ENCODE measurements at places on chromosomes 11 and 22. TPM values are rescaled to one million over a fixed set of nuclear protein-coding genes. Genes with fewer than 3 reads are reported as not detected.

GRCh38 chr22:36197065-36197440 is 4.6 kb downstream of the APOL4 start:
- DNase-seq = no peak

DNA sequence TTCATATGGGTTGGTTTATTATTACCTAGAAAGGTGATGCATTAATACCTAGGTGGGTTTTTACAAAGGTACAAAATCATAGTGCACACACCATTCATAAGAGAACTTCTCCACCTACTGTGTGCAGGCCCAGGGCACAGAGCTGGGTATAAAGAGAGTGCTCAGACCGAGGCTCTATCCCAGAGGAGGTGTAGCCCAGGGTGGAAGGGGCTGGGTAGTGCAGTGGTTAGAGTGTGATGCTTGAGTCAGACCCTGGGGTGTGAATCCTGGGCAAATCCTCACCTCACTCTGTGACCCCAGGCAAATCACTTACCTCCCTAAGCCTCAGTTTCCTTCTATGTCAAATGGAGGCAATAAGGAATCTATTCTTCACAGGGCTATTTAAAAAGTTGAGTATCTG is 32.2 kb downstream of the PARVG start:
- no peak for DNase-seq

DNA sequence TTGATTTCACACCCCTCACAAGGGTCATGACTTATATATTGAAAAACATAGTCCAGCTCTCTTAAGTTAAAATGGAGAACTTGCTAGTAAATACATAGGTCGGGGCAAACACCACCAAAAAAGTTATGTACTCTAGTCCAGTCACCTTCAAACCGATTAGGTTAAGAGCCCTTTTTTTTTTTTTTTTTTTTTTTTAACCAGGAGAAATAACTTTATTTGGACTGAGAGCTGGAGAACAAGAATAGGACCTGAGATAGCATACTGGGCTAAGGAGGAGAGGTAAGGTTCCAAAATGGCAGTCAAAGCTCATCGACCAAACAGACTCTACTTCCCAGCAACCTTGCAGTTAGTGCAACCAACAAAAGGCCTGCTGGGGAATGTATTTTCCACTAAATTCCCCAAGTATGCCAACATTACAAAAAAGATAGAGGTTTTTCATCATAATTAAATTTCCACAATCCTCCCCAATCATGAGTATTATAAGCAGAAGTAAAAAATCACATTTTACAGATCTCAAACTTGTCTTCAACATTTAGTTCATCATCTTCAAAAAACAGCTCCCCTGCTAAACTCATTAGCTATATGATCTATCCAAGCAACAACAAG is 3.8 kb downstream of the TMEM41B start:
- DNase-seq = no peak

- DNase-seq = no peak
These were observed 23.2 kb upstream of the ZBTB16 start for GRCh38 chr11:114036147-114036811.

DNA sequence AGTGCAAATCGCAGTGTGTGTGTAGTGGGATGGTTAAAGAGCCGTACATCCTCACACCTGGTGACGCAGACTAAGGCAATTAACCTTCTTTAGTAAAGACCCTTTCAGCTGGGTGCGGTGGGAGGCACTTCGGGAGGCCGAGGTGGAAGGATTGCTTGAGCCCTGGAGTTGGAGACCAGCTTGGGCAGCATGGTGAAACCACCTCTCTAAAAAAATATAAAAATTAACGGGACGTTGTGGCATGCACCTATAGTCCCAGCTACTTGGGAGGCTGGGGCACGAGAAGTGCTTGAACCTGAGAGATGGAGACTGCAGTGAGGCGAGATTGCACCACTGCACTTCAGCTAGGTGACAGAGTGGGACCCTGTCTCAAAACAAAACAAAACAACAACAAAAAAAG is 31.5 kb downstream of the ZBTB16 start:
- no peak for DNase-seq

GRCh38 chr22:22070371-22070824 is 87.8 kb upstream of the TOP3B start:
- no peak for DNase-seq

The CLDN5 gene
- total RNA-seq = 62.9 TPM

Measured in esophagus squamous epithelium (tissue), 5 donors.